Fibroblast of skin of right quadriceps (primary cell): ENCODE measurements at places on chromosomes 2 and 18.

DNA sequence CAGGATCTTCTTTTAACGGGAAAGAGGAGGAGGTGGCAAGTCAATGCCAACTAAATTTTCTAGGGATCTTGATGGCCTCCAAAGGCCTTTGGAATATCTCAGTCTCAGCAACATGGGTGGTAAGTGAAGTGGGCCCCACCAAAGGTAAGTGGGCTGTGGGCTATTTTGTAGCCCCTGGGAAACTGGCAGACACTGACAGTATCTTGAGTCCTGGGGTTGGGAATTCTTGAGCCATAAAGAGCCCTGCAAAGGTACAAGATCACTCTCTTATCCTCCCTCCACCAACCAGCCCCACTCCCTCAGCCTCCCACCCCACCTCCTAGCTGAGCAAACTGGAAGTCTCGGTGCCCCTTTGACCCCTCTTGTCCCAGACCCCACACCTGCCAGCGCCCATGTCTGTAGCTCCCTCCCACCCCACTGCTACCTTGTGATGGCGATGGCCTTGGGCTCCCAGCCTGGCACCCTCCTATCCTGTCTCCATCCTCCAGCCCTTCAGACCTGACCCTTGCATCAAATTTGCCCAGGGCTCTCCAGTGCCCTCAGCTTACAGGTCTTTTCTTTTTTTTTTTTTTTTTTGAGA lies 8.5 kb downstream of the ATP6V1B1 start:
- no peak for DNase-seq

- no peak for DNase-seq
Measured at GRCh38 chr18:77323640-77324299, 74.1 kb downstream of the GALR1 start.

DNA sequence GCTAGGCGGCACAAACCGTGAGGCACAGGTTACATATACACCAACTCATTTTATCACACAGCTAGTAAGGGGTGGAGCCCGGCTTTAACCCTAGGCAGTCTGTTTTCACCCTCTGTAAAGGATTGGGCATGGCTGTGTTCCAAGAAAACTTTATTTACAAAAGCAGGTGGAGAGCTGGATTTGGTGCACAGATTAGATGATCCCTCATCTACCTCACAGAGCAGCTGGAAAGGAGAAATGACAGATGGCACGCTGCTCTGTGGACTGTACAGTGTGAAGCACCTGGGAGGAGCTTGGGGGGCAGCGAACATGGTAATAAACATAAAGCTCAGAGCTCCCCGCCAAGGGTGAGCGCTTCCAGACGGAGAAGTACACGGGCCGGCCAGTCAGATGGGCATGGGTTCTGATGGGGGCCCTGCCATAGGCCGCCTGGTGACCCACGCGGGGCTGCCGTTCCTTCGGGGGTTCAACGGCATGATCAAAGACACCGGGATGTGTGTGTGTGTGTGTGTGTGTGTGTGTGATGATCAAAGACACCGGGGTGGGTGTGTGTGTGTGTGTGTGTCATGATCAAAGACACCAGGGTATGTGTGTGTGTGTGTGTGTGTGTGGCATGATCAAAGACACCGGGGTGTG lies 862 bp upstream of the TMEM177 start:
- no peak for DNase-seq

- DNase-seq = no peak
Measured at GRCh38 chr2:20471148-20471547, 24.3 kb downstream of the RHOB start.
